ENCODE measurements at places on chromosomes 2 and 18. TPM values are rescaled to one million over a fixed set of nuclear protein-coding genes. Genes with fewer than 3 reads are reported as not detected.

GREB1 gene
- 32.5 TPM for total RNA-seq

ZNF519 gene
- total RNA-seq, result 19.6 TPM

CCDC74A gene
- total RNA-seq, result 5.4 TPM

MC2R gene
- not detected for total RNA-seq

CTAGE1 gene
- 0.13 TPM for total RNA-seq

CNDP1 gene
- 0.31 TPM for total RNA-seq

Measured in motor neuron (in vitro differentiated cells).